CD4-positive, alpha-beta memory T cell (primary cell): ENCODE measurements at places on chromosomes 12 and 14. TPM values are rescaled to one million over a fixed set of nuclear protein-coding genes. Genes with fewer than 3 reads are reported as not detected.

GRCh38 chr12:86254399-86255107 is 1.6 kb downstream of the MGAT4C start:
- no peak overlapping the region for H3K4me3 ChIP-seq
- no peaks in the 10 kb centered on the region for H3K4me1 ChIP-seq
- H3K27me3 ChIP-seq: no peaks in the 10 kb centered on the region
- no peak overlapping the region for H3K27ac ChIP-seq

DNA sequence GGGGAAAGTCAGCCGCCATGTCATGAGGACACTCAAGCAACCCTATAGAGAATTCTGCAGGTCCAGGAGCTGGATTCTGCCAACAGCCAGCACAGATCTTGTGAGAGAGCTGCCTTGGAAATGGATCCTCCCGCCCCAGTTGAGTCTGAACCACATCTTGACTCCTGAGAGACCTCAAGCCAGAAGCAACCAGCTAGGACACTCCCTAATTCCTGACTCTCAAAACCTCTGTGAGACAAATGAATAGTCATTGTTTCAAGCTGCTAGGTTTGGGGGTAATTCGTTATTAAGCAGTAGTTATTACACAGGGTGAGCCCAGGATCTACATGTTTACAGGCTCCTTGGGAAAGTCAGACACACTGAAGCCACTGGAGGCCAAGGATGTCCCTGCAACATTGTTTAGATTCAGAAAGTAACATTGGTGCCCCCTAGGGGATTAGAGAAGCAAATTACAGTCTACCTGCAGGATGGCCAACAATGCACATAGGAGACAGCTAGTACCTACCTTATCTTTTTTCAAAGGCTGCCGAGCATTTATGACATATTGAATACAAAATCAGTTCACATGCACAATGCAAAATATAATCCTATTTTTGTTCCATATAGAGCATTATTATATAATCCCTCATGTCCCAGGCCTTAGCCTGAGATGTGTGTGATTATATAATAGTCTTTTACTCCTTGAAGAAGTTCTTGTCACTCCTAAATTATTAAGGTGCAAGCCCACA is 57.9 kb upstream of the FICD start:
- no peak overlapping the region for H3K27ac ChIP-seq
- no peak for DNase-seq
- no peak overlapping the region for H3K4me3 ChIP-seq
- H3K36me3 ChIP-seq: no peaks in the 10 kb centered on the region
- no peaks in the 10 kb centered on the region for H3K4me1 ChIP-seq

Gene TM9SF1
- 38.4 TPM for polyA plus RNA-seq

Gene IFI27
- polyA plus RNA-seq: 15.9 TPM

DNA sequence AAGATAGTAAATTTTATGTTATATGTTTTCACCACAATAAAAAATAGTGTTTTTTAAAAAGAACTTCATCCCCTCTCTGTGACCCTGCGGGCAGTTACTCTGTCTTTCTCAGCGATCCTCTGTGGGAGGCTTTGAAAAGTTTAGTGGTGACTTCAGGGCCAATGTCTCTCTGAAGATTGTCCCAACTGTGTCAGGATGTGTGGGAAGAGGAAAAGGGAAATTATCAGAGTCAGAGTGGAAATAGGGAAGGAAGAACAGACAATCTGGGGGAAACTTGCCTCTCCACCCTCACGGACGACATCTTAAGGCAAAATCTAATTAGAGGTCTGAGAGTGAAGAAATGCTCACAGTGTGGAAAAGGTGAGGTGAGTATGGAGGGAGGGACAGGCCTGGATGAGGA is 3.5 kb upstream of the OR10P1 start:
- no peaks in the 10 kb centered on the region for H3K27me3 ChIP-seq
- H3K36me3 ChIP-seq: no peaks in the 10 kb centered on the region
- H3K4me3 ChIP-seq: no peak overlapping the region
- no peak for DNase-seq

Gene TMEM229B
- 12.5 TPM for polyA plus RNA-seq

Gene CLEC7A
- polyA plus RNA-seq: not detected

DNA sequence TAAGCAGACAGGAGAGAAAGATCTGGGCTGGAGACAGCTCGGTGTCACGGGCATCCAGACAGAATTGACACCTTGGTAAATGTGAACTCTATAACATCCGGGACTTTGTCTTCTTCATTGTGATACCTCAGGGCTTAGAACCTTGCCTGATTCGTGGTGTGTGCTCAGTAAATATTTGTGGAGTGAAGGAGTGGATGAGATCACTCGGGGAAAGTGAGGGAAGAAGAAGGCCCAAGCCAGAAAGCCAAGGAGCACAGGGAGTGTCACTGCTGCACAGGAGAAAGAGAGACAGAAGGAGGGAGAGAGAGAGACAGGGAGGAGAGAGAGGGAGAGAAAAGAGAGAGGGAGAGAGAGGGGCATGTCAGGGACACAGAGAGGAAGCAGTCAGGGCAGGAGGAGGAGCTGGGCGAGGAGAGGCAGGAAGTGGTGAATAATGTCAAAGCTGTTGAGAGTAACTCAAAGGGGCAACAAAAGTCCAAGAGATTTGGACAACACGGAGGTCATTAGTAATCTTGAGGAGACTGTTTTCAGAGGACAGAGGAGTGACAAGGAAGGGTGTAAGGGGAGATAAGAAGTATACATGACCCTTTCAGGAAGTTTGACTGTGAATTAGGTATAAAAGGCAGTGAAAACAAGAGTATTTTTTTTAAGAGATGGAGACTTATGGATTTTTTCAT is 141.6 kb upstream of the MAX start:
- H3K4me1 ChIP-seq: peaks cover 19% of the 10 kb centered on the region
- DNase-seq: peak; percentile 23
- no peak overlapping the region for H3K4me3 ChIP-seq
- no peaks in the 10 kb centered on the region for H3K27me3 ChIP-seq

DNA sequence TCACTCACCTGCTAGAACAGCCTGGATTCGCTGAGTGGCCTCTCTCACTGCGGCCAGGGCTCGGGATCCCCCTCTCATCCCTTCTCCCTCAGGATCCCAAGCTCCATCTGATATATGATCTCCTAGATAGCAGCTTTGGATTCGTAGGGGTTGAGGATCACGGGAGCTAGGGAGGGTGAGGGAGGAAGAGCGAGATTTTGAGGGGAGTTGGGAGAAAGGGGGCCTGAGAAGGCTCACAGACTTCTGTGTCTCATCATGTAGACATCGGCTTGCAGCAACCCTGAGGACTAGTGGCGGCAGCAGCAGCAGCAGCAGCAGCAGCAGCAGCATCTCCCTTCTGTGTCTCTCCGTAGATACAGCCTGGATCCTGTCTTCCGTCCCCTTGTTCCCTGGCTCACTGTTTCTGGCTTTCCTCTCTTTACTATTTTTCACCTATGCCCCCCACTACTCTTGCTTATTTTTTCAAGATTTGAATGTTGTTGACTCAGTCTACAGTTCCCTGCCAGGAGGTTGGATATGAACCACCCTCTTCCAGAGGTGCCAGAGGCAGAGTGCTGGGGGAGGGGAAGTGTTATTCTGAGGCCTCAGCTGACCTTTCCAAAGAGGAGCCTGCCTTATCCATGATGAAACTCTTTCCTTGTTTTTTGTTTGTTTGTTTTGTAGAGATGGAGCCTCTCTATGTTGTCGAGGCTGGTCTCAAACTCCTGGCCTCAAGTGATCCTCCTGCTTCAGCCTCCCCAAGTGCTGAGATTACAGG is at the start of gene CIROP:
CIROP (minus strand) TSS at position 399 of the 757 bp plus-strand sequence; CDS start at position 330, 69 bp downstream.
- H3K36me3 ChIP-seq: no peaks in the 10 kb centered on the region
- H3K27me3 ChIP-seq: no peaks in the 10 kb centered on the region
- DNase-seq: no peak
- no peaks in the 10 kb centered on the region for H3K4me1 ChIP-seq
- H3K27ac ChIP-seq: no peak within 1 kb of the TSS
- no peak within 1 kb of the TSS for H3K4me3 ChIP-seq

GRCh38 chr14:105493921-105494605 is 3.0 kb downstream of the TEDC1 start:
- peaks cover 15% of the 10 kb centered on the region for H3K4me1 ChIP-seq
- H3K27me3 ChIP-seq: no peaks in the 10 kb centered on the region
- H3K36me3 ChIP-seq: no peaks in the 10 kb centered on the region
- no peak for DNase-seq
- H3K27ac ChIP-seq: no peak overlapping the region

- no peaks in the 10 kb centered on the region for H3K36me3 ChIP-seq
- peaks cover 8% of the 10 kb centered on the region for H3K4me1 ChIP-seq
- H3K27ac ChIP-seq: peak overlapping the region; percentile 8
- no peak for DNase-seq
- no peak overlapping the region for H3K4me3 ChIP-seq
- no peaks in the 10 kb centered on the region for H3K27me3 ChIP-seq
Observed at GRCh38 chr14:101780887-101781239, 19.4 kb downstream of the PPP2R5C start.

GRCh38 chr12:65695113-65695865 is 129.0 kb upstream of the HMGA2 start:
- DNase-seq: no peak
- H3K4me3 ChIP-seq: no peak overlapping the region

Gene CD163
- not detected for polyA plus RNA-seq

- no peaks in the 10 kb centered on the region for H3K4me1 ChIP-seq
- H3K27me3 ChIP-seq: no peaks in the 10 kb centered on the region
- no peaks in the 10 kb centered on the region for H3K36me3 ChIP-seq
- no peak overlapping the region for H3K4me3 ChIP-seq
Observed at GRCh38 chr14:90632871-90633270, 183.4 kb downstream of the TTC7B start.

- H3K4me1 ChIP-seq: no peaks in the 10 kb centered on the region
- no peaks in the 10 kb centered on the region for H3K27me3 ChIP-seq
- no peak overlapping the region for H3K4me3 ChIP-seq
- H3K27ac ChIP-seq: no peak overlapping the region
Observed at GRCh38 chr12:29703528-29703927, 80.2 kb downstream of the TMTC1 start.

Gene COCH
- 1.8 TPM for polyA plus RNA-seq

GRCh38 chr12:101875162-101875561 is 2.2 kb upstream of the DRAM1 start:
- no peak overlapping the region for H3K4me3 ChIP-seq
- no peaks in the 10 kb centered on the region for H3K36me3 ChIP-seq
- H3K27ac ChIP-seq: no peak overlapping the region
- H3K4me1 ChIP-seq: peaks cover 14% of the 10 kb centered on the region

Gene COX6A1
- 1,220 TPM for polyA plus RNA-seq

- no peaks in the 10 kb centered on the region for H3K27me3 ChIP-seq
- no peaks in the 10 kb centered on the region for H3K36me3 ChIP-seq
- H3K4me3 ChIP-seq: no peak overlapping the region
Observed at GRCh38 chr12:88781909-88782308, 201.6 kb upstream of the KITLG start.

DNA sequence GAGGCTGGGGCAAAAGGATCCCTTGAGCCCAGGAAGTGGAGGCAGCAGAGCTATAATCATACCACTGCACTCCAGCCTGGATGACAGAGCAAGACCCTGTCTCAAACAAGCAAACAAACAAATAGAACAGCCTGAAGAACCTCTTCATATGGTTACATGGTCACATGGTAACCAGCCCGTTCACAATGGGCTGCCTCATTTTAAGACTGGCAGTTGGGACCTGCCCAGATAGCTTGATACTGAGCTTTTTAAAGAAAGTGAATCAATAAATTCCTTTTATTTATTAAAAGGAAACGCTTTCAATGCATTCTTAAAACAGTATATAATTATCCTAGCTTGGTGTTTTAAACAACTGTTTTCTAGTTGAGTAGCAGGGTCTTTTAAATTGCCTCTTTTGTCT is 10.5 kb downstream of the MLXIP start:
- no peak overlapping the region for H3K27ac ChIP-seq
- H3K36me3 ChIP-seq: peaks cover 5% of the 10 kb centered on the region
- H3K4me3 ChIP-seq: no peak overlapping the region
- H3K27me3 ChIP-seq: no peaks in the 10 kb centered on the region

Gene WIF1
- polyA plus RNA-seq: not detected

DNA sequence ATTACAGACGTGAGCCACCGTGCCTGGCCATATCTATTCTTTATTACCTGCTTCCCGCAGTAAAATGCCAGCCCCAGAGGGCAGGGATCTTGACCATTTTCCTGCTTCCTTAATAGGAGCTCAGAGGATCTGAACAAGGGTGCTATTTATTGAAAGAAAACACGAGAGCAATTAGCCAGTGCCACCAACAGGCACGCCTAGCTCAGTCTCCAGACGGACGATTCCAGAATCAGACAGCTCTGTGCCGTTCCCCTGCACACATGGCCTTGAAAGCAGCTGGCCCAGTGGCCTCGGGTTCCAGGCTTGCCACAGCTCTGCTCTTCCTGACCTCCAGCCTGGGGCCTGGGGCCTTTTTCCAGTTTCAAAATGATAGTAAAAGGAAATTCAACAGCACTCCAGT is 135.2 kb upstream of the RFLNA start:
- no peaks in the 10 kb centered on the region for H3K27me3 ChIP-seq
- H3K36me3 ChIP-seq: no peaks in the 10 kb centered on the region
- H3K27ac ChIP-seq: no peak overlapping the region
- no peaks in the 10 kb centered on the region for H3K4me1 ChIP-seq
- no peak overlapping the region for H3K4me3 ChIP-seq

DNA sequence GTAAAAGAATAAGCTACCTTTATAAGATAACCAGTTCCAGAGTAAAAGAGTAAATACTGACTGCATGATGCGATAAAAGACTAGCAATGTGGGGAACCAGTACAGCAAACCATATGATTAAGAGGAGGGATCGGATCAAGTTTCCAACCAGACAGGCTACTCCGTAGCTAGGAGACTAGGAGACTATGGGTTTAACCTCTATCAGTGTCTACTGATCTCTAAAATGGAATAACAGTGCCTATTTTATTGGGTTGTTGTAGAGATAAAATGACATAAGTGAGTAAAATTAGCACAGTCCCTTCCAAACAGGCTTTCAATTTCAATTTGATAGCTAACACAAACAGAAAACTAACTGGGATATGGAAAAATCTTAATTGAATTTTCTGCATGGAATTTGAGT is 76.0 kb downstream of the PAWR start:
- no peaks in the 10 kb centered on the region for H3K4me1 ChIP-seq
- no peak overlapping the region for H3K4me3 ChIP-seq
- no peaks in the 10 kb centered on the region for H3K27me3 ChIP-seq
- H3K36me3 ChIP-seq: no peaks in the 10 kb centered on the region
- no peak overlapping the region for H3K27ac ChIP-seq
- DNase-seq: no peak

DNA sequence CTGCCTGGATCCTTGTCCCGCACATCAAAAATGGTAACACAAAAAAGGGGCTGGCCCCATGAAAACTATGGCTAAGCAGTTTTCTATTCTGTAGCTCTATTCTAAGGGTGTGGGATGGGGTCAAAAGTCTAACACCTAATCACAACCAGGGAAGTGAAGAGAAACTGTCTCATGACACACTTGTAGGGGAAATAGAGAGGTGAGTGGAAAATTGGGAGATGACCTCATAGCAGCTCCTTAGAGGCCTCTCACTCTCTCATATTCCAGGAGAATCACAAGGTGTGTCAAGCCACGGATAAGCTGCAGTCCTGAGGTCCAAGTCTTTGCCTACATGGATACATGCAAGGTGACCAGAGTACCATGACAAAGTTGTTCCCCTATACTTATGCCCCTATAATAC is 10.7 kb downstream of the KLHL28 start:
- DNase-seq: no peak
- no peak overlapping the region for H3K4me3 ChIP-seq
- H3K4me1 ChIP-seq: peaks cover 25% of the 10 kb centered on the region
- no peak overlapping the region for H3K27ac ChIP-seq
- H3K27me3 ChIP-seq: no peaks in the 10 kb centered on the region

GRCh38 chr12:38906482-38907200 is 1.2 kb upstream of the CPNE8 start:
- H3K27me3 ChIP-seq: no peaks in the 10 kb centered on the region
- DNase-seq: peak; percentile 59

Gene STAC3
- polyA plus RNA-seq: 0.61 TPM

- H3K4me3 ChIP-seq: no peak overlapping the region
- no peak for DNase-seq
- H3K27ac ChIP-seq: no peak overlapping the region
- no peaks in the 10 kb centered on the region for H3K36me3 ChIP-seq
Observed at GRCh38 chr14:103198131-103199105, 75.2 kb downstream of the TNFAIP2 start.
